ENCODE measurements at places on chromosomes 1 and 21.
A peak's percentile ranks its signal among the peaks of the same experiment; 100 is the strongest.

DNA sequence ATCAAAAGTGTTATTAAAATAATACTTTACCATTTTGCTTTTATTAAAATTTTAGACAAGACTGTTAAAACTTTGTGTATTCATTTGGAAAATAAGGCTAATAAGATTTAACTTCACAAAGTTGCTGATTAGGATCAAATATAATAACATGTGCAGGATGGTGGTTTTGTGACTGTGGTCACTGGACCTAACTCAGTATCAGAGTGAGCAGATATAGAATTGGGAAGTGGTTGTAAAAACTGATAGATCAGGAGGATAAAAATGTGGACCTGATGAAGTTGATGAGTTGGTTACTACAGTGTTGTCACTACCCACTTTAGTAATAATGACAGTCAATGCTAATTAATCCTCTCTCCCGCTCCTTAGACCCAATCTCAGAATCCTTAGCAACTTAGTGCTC is 186.4 kb downstream of the AKT3 start:
- DNase-seq = no peak

GRCh38 chr1:66182026-66182425 is 351.9 kb upstream of the SGIP1 start:
- no peak for DNase-seq

DNA sequence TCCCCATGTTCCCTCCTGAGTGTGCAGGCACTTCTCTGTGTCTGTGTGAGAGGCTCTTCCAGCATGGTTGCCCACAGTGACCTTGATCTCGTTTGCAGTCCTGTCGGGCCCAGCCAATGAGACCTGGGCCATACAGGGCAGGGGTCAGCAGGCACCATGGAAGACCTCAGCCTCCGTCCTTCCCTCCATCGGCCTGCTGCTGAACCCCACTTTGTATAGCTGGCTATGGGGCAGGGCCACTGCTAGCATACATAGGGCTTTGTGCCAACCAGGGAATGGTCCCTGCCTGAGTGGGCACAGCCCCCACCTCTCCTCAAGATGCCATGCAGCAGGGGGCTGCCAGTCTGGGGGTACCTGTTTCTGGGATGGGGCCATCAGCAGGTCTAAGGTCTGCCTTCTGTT is 3.8 kb downstream of the C1orf35 start:
- no peak for DNase-seq

DNA sequence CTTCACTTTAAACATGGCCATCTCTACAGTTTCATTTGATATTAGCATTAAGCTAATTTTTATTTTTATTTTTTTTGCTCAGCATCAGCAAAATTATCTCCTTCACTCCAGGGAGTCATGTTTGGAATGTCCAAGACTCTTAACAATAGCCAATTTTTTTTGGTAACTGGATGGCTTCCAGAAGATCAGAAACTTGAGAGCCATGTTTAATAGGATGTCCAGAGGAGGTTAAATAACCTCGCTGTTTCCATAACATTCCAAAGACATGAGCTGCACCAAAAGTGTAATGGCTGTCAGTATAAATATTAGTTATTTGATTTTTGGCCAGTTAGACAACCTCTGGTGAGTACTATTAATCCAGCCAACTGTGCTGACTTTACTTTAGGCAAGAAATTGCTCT is 80.7 kb downstream of the DNTTIP2 start:
- no peak for DNase-seq

DNA sequence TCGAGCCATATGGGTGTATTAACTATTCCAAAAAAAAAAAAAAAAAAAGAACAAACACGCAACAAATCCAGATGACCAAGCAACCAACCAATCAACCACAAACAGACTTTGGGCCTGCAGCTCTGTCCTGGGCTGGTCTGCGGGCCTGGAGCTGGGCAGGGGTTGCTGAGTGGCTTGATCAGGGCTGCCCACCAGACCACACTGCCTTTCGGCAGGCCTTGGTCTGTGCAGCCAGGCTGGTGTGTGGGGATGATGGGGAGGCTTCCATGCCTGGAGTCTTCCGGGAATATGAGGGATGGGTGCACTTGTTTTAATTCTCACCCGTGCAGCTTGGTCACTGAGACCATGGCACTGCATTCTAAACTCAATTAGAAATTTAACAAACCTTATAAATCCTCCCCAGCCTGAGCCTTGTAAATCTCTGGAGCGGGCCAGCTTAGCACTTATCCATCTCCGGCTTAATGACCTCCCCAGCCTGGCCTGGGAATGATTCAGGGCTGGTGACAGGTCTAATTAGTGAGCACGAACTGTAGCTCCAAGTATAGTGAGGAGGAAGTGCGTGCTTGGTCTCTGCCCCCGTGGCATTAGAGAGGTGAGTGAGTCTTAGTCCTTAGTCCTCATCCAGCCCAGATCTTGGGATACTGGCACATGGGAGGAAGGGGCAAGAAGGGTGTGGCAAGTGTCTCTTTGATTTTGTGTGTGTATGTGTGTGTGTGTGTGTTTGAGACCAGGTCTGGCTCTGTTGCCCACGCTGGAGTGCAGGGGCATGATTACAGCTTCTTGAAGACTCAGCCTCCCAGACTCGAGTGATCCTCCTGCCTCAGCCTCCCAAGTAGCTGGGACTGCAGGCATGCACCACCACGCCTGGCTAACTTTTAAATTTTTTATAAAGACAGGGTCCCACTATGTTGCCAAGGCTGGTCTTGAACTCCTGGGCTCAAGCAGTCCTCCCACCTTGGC is 74.6 kb upstream of the CSF3R start:
- DNase-seq = no peak

GRCh38 chr21:44392916-44393315 is 39.5 kb downstream of the TRPM2 start:
- no peak for DNase-seq

- no peak for DNase-seq
Observed at GRCh38 chr1:161887730-161888287, 121.7 kb downstream of the ATF6 start.

DNA sequence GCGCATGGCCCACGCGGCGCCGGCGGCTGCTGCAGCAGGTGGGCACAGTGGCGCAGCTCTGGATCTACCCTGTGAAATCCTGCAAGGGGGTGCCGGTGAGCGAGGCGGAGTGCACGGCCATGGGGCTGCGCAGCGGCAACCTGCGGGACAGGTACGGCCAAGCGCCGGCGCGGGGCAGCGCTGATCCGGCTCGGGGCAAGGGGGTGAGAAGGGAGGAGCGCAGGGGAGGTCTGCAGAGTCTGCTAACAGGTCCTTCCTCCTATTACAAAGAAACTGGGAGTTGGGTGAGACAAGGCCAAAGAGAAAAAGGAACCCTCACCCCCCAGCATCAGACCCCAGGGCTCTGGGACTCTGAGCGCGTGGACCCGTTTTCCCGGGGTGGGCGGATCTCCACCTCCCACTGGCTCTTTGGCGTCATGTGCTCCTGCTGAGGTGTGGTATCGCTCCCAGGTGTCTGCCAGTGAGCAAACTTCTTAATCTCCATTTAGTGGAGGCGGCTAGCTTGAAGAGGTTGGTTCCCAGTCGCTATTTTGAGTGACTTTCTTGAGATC is 431 bp downstream of the MTARC1 start:
- no peak for DNase-seq

DNA sequence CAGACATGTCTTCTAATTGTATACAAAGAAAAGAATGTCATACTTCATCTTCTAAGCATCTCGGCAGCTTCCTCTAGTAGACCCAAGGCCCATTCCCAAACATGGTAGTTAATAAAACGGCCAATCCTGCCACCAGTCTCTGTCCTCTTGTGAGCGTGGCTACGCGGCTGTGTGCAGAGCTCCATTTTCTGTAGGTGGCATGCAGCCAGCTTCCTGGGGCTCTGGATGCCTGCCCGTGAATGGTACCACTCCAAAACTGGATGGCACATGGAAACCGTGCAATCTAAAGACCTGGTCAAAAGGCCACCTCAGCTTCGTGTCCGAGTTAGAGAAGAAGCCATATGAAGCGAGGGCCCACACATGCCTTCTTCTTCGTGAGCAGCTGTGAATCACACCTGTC is 110.7 kb downstream of the SIPA1L2 start:
- no peak for DNase-seq

- DNase-seq = no peak
Observed at GRCh38 chr1:234745276-234745675, 135.3 kb upstream of the IRF2BP2 start.

GRCh38 chr1:172220376-172220775 is 200.1 kb upstream of the C1orf105 start:
- DNase-seq = no peak

DNA sequence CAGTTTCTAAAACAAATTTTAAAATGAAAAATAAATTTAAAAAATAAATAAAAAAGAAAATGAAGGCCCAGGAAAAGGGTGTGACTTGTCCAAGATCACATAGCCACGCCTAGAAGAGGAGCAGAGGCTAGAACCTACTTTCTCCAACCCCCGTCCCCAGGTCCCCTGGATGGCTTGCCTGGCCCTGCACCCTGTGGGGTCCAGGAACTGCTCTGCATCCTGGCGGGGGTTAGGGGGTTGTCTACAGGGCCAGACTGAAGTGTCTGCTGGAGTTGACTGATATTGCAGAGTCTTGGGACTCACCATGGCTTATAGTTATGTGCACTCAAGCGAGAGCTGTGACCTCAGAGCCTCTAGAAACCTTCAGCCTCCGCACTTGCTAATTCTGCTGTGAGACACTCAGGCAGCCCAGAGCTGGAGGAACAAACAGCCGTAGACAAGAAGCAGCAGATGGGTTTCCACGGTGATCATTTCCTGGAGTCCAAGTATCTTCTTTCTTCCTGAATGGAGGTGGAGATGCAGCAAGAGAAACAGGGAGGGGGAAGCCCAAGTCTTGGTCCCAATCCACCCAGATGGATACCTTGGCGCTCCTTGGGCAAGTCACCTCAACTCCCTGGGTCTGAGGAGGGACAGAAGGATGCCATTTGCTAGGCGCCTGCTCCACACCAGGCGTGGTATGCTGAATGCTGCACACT is 5.2 kb upstream of the EXTL1 start:
- DNase-seq = no peak

- DNase-seq = no peak
Observed at GRCh38 chr1:21703318-21703963, 34.3 kb upstream of the RAP1GAP start.

DNA sequence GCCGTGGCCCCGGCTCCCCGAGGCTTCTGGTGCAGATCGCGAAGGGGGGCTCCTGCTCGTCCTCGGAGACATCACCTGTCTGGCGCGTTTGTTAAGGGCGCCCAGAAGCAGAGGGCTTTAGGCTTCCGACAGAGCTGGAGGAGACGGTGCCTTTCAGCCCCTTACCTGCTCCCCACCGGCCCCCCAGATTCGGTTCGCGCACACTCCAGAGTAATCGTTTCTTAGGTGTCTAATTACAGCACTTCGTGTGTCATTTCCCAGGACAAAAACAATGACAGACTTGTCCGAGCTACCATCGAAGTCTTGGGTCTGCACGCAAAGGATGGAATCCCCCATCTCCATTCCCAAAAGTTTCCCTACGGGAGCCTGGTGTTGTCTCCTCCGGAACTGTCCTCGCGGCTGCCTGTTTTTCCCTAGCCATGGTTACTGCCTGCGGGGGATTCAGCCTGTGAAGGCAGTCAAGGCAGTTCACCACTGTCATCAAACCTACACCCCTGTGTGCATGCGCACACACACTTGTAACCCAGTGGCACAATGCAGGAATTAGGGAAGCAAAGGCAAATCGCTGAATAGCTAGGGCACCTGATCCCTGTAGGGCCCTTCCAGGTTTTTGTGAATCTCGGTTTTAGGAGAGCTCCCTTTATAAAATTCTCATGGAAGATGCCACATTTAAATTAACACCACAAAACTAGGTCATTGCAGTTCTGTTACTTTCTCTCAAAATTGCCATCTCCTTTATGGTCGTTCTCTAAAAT is 738 bp upstream of the CDC42BPA start:
- DNase-seq = no peak

- no peak for DNase-seq
Observed at GRCh38 chr1:235442788-235443429, 61.3 kb downstream of the B3GALNT2 start.

DNA sequence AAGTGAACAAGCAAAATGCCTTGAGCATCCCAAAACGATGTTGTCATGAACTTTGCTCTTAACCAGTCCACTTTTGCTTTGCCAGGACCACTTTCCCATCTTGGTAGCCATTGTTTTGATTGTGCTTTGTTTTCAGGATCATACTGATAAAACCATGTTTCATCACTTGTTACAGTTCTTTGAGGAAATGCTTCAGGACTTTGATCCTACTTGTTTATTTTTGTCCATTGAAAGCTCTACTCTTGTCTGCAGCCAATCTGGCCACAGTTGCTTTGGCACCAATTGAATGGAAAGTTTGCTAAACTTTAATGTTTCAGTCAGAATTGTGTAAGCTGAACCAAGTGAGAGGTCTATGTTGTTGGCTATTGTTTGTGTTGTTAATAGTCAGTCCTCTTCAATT is 12.8 kb downstream of the PLPPR4 start:
- no peak for DNase-seq

GRCh38 chr1:85296980-85297379 is 20.5 kb upstream of the BCL10 start:
- no peak for DNase-seq

DNA sequence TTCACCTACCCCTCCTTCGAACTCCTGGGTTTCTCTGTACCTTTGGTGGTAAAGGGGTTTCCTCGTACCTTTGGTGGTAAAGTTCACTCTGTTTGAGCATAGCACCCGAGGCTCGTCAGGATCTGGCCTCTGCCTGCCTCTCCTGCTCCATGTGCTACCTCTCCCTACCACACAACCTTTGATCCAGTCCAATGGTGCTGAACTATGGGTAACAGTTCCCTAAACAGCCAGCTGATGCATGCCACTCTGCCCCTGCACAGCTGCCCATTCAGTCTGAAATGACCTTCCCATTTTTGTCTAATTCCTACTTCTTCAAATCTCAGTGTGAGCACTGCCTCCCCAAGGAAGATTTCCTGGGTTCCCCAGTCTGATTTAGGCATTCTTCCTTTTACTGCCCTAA is 14.0 kb downstream of the OVAAL start:
- no peak for DNase-seq

- DNase-seq = peak; percentile 44
Observed at GRCh38 chr1:232805269-232806185, at the start of gene MAP10. Gene MAP10, plus strand, starts transcription at chr1:232805416. Its CDS starts 34 bp downstream, at chr1:232805450.

DNA sequence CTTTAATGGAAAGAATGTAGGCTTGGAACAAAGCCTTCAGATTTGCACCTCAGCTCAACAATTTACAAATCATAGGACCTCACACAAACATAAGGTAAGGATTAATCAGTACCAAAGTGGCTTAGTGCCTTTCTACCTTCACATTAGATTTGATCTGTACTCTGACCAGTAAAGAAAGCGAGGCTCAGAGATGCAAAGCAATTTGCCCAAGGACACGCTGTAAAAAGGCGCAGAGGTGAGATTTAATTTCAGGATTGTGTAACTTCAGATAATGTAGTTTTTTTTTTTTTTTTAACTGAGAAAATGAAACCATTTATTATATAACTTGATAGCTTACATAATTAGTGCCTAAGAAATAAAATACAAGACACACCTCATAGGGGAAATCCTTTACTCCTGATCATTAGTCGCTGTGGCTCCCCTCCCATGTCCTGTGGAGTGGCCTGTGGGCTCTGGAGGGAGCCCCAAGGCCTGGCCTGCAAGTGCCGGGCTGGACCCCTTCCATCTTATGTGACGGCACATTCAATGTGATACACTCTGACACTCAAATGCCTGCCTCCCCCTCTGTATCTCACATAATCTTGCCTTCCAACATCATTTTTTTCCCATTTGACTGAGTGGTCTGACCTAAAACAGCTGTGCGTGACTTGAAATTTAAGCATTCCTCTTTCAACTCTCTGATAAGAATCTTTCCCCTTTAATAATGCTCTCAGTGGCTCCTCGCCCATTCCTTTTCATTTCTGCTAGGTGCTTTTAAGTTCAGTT is 426.5 kb upstream of the DAB1 start:
- DNase-seq = no peak

Measured in stimulated activated CD8-positive, alpha-beta memory T cell treated with anti-CD3 and anti-CD28 coated beads, Interleukin-15, amount 100 ng/mL, for 24 hours (primary cell).